Fibroblast of skin of scalp (primary cell): ENCODE measurements at places on chromosomes 7 and 10.

GRCh38 chr7:114414156-114415063, at the start of gene FOXP2:
FOXP2 (plus strand) TSS chr7:114414815; CDS start chr7:114426512, 11,697 bp downstream.
- DNase-seq = peak; percentile 32

- DNase-seq = no peak
These were observed 61.2 kb upstream of the LBX1 start for GRCh38 chr10:101290431-101290830.

DNA sequence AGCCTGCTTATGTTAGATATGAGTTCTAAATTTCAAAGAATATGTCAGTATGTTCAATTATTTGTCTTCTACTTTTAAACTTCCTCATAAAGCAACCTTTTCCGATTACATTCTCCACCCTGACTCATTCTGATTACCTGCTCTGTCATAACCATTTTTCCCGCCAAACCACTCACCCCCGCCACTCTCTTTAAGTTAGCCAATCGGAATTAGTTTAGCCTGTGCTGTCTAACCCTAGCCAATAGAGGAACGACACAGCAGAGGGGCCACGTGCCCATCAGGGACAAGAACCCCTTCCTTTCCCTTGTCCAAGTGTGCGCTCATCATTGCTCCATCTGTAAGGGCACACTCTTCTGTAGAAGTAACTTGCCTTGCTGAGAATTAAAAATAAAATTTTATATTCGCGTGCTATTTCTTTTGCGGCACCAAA, 91.4 kb downstream of the CCDC71L start:
- DNase-seq = no peak

- no peak for DNase-seq
These were observed 4.0 kb upstream of the GFRA1 start for GRCh38 chr10:116276981-116277380.

GRCh38 chr10:46546591-46547540, 9.6 kb downstream of the GPRIN2 start:
- no peak for DNase-seq

DNA sequence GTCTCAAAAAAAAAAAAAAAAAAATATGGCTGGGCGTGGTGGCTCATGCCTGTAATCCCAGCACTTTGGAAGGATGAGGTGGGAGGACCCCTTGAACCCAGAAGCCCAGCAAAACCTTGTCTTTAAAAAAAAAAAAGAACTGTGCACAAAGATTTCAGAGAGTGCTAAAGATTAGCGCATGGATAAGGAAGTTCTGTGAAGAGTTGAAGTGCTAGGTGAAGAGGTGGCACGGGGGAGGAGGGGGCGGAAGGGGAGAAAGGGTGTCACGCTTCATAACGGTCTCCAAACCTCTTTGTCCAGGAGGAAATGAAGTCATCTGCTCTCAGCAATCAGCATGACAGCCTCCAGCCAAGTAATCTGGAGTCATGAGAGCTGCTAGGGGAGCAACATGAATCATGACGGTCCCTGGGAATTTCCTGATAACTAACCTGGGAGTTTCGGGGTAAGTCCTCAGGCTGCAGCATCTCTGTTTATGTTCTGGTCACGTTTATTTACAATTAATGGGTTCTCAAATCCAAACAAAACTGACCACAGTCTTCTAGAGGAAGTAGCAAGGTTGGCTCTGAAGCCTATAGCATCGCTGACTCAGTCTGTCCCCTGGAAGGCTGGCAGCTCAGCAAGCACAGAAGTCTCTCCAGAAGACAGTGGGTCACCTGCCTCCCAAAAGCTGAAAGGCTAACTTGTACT, 1.9 kb upstream of the PLAU start:
- DNase-seq = peak; percentile 90

GRCh38 chr7:135573541-135573940, 15.8 kb downstream of the NUP205 start:
- no peak for DNase-seq

- peak; percentile 83 for DNase-seq
These were observed 10.6 kb upstream of the GRB10 start for GRCh38 chr7:50793120-50793946.

GRCh38 chr10:120588311-120588710, 131.3 kb downstream of the PLPP4 start:
- DNase-seq = no peak

- peak; percentile 73 for DNase-seq
These were observed 13.1 kb downstream of the PLCE1 start for GRCh38 chr10:94006591-94007550.

GRCh38 chr10:93746844-93747284, 10.9 kb upstream of the LGI1 start:
- peak; percentile 96 for DNase-seq

GRCh38 chr10:11810313-11810766, 12.8 kb upstream of the PROSER2 start:
- peak; percentile 34 for DNase-seq

DNA sequence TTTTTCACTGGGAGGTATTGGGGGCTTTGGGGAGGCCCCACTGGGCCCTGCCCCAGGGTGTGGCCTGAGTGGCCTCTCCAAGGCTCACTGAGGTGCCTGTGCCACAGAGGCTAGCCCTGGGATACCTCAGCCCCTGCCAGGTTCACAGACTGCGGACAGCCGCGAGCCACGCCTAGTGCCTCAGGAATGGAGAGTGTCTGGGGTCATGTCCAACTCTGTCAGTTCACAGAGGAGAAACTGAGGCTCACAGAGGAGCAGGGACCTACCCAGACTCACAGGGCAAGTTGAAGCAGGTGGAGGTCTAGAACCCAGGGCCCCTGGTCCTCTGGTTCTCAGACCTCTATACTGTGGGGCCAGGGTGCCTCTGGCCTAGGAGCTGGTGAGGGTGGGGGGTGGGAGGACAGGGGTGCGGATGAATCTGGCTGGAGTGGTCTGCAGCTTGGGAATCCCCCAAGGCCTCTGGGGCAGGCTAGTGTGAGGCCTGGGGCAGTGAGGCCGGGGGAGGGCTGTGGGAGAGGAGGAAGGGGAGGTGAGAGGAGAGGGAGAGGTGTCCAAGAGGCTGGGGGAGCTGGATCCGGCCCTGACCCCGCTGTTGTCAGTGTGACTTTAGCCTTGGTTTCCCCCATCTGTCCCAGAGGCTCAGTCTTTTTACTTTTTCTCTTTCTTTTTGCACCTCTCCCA, 20.0 kb downstream of the NEURL1 start:
- DNase-seq = no peak

- no peak for DNase-seq
These were observed 139.2 kb downstream of the AMPH start for GRCh38 chr7:38492010-38492409.

- DNase-seq = peak; percentile 79
These were observed 86.3 kb downstream of the OAT start for GRCh38 chr10:124332426-124332825.

DNA sequence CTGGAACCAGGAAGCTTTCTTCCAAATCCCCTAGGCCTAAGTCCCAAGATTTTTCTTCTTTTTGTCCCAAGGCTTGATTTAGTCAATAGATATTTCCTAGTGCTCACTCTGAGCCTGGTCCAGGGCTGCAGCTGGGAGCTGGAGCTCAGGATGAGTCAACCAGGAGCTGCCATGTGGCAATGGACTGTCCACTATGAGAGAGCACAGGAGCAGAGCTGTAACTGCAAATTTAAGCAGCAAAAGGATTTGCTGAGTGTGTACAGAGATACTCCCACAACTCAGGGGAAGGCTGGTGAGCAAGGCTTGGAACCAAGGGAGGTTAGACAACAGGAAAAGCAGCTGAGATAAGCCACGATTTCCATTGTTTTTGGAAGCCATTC, 92.1 kb upstream of the CXCL12 start:
- peak; percentile 60 for DNase-seq

DNA sequence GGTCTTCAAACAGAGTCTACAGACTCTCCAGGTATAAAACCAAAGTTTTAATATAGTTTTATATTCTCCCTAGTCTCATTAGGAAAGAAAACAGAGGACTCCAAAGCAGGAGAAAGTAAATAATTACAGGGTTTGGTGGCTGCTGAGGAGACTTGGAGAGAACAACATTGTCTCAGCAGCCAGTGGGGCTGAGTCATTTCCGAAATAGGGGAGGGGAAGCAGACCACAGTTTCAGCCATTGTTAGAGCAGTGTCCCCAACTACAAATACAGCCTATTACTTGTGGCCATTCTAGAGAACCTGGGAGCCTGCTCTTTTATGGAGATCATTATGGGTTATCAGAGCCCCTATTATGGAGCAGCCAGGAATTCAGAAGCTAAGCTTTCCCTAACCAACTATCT, 44.2 kb upstream of the A1CF start:
- no peak for DNase-seq

- DNase-seq = no peak
These were observed 400.7 kb upstream of the FOXK1 start for GRCh38 chr7:4281231-4281993.

DNA sequence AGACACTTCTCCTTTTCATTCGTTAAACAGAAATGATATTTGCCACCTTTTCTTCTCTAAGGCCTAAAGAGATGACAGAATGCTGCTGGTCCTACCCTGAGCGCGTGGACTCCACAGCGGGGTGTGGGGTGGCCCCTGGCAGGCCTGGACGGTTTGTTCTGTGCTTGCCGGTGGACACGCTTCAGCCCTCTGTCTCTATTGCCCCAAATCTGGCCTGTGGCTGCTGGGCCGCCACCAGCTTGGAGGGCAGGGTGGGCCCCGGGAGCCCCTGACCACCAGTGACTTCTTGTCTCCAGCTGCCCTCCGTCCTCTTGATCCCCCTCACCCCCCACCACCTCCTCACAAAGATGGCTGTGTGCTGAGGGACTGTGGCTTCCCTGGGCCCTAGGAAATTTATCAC, 5.7 kb downstream of the CHST3 start:
- no peak for DNase-seq

- DNase-seq = no peak
These were observed 654 bp downstream of the MUC3A start for GRCh38 chr7:100949933-100950443.

DNA sequence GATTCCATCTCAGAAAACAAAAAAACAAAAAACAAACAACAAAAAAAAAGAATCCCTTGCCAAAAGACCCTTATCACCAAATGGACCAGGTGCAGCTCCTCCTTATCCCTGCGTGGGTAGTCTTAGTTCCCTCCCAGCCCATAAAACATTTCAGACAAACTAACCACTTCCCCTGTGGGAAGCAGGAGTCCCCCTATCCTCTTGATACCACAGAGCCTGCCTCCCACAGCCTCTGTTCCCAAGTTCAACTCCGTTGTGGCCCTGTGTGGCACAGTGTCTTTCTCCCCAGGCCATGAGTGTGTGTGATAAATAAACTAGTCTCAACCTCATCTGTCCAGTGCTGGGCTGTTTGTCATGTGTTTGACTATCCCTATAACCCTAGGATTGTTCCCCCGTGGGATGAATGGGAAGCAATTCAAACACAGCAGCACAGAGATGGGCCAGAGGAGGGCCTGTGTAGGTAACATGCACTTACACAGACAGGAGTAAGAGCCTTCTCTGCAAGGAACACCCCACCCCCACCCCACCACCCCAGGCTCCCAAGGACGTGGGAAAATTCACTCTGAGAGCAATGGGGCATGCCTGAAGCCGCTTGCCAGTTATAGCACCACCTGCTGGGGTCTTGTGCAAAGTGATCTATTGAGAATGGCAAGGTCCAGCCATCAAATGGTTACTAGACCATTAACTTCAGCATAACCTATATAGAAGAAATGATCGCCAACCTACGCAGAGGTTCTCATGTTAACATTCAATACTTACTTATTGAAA, 147.1 kb upstream of the GHITM start:
- no peak for DNase-seq

DNA sequence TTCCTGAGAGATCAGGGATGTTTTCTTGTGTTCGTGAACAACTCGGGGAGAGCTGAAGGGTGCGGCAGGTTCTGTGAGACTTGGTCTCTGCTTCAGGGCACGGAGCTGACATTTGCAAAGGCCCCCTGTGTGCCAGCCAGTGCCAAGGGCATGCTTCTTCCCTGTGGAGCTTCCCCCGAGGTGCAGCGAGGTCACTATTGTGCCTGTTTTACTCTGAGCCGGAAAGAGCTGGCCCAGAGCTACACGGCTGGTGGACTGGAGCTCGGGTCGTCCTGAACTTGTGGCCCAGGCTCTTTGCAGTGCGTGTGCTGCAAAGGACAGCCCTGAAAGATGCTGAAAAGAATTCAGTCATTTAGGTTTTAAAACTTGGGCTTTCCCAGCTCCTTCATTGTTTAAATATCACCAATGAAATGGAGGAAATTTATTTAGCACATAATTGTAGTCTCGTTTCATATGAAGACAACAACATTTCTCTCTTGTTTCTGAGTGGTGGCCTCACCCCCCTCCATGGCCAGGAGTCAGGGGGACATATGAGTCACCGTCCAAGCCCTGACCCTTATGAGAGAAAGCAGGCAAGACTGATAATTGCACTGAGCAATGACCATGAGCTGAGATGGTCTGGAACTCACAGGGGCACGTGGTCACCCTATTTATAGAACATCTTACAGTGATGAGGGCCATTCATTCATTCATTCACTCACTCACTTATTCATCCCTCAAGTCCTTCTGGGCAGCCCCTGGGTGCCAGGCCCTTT, 102.6 kb downstream of the PTPRE start:
- DNase-seq = no peak

DNA sequence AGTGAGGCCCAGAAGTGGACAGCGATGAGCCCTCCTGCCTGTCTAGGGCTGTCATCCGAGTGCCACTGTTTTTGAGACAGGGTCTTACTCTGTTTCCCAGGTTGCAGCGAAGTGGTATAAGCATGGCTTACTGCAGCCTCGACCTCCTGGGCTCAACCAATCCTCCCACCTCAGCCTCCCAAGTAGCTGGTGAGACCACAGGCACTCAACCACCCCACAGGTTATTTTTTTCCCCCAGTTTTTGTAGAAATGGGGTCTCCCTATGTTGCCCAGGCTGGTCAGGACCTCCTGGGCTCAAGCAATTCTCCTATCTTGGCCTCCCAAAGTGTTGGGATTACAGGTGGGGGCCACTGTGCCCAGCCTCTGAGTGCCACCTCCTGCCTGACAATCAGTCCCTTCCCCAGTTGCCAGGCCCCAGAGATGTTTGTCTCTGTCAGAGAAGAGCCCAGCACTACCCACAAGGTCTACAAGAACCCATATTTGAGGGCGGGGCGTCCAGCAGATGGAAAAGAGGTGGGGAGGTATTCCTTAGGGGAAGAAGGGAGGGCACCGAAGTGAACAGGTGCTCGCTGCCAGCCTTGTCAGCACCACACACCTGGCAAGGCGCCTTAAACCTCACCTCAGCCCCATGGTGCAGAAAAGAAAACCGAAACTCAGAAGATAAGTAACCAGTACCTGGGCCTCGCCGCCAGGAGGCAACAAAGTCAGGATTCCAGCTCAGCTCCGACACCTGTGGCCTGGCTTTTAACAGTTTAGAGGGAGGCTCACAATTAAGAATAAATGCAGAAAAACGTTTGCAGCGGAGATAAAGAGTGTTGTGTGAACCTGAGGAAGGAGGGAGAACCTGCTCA, 77.4 kb upstream of the ANLN start:
- no peak for DNase-seq

- DNase-seq = no peak
These were observed 370.1 kb downstream of the FRMD4A start for GRCh38 chr10:13960603-13961002.

DNA sequence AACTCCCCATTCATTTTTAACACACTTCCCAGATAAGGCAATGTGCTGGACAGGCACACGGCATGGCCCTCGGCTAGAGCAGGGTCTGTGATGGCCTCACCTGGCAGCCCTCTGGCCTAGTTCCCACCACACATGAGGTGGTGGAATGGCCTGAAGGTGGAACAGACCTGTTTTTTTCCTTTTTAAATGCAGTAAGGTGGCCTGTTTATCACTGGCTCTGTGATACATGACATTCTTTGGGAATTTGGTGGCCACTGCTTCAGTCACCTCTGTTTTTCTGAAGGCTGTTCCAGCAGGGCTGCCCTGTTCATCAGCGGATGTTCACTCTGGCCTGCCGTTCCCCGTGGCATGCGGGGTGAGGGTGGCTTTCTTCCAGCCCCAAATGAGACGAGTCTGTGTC, 36.6 kb downstream of the SHH start:
- no peak for DNase-seq

- DNase-seq = no peak
These were observed 62.5 kb downstream of the CSGALNACT2 start for GRCh38 chr10:43200538-43201390.
